ENCODE measurements at places on chromosomes 4 and X.

DNA sequence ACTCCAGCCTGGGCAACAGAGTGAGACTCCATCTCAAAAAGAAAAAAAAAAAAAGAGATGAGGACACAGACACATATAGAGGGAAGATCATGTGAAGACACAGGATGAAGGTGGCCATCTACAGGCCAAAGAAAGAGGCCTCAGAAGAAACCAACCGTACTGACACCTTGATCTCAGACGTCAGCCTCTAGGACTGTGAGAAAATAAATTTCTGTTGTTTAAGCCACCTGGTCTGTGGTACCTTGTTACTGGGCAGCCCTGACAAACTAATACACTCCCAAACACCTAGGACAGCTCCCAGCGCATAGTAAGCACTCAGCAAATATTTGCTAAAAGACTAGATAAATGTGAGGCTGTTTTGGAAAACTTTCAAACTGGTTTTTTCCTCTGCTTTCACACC, 59.2 kb upstream of the SMIM10 start:
- no peak for DNase-seq

- DNase-seq = no peak
Observed at GRCh38 chr4:182929296-182929695, 12.1 kb upstream of the DCTD start.

- DNase-seq = no peak
Observed at GRCh38 chr4:185470501-185471195, 885 bp downstream of the CCDC110 start.

GRCh38 chr4:82802911-82803310, 4.3 kb upstream of the SCD5 start:
- no peak for DNase-seq

- peak; percentile 23 for DNase-seq
Observed at GRCh38 chrX:55908661-55909212, 191.2 kb downstream of the RRAGB start.

DNA sequence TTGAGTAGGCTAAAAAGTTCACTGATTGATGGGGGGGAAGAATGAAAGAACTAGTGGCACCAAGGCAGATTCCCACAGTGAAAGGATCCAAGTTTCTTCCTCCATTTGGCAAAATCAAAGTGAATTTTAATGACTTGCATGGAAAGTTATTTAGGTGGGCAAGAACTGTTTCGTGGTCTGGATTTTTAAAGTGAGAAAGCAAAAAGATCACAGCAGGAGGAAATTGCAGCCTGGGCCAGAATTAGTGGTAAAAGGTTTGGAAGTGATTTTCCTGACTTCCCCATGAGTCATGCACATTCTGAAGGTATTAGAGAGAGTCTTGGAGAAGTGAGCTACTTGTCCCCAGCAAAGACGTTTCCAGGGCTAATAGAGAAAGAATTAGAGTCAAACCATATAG, 207.8 kb downstream of the ANTXR2 start:
- DNase-seq = no peak

DNA sequence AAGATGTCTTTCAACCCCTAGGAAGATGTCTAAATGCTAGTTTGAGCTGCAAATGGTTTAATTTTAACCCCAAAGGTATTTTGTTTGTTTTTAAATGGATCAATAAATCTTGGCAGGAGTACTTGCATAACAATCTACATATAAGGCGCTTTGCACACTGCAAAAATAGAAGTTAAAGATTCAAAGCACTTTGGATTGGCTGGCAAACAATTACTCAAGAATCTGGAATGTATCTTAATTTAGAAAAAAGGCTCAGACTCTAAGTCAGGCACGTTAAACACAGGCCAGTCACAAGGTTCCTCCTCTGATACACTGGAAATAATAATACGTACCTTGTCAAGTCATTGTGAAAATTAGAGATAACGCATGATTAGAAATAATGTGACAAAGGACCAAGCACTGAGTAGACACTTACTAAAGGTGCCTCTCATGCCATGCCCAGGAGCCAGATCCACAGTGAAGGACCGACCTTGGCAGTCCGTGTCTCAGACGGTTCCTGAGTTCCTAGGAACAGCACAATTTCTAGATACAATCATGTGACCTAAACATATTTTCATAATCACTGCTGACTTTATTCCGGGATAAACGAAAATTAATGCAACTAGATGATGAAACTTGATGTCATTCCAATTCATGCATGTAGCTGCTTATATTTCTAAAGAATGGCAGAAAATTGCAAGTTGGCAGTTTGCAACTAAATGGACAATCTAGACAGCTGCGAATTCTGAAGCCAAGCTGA, 49.6 kb downstream of the PROM1 start:
- no peak for DNase-seq

DNA sequence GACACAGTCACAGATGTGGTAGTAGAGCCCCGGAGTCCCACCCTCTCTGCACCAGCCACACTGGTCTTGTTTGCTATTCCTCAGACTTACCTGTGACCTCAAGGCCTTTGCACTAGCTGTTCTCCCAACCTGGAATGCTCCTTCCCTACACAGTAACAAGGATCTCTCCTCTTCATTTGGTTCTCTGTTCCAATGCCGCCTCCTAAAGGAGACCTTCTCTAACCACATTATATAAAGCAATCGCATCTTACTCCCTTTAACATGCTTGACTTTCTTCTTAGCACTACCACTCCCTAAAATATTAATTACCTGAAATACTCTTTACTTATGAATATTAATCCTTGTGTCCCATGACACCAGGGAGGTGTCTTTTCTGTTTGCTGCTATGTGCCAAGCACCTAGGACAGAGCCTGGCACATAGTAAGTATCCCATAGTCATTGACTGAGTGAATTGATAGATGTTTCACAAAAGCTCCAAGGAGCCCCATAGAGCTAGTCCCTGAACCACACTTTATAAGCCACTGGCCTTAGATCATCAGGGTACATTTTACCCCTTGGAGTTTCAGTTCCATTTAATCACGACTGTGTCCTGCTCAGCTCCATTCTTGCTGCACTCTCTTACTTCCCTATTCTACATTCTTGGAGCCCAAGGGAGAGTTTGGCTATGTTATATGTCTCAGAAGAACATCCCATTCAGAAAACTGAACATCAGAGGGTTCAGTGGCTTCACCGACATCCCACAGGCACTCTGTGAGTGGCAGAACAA, 312.7 kb downstream of the RAB28 start:
- no peak for DNase-seq

DNA sequence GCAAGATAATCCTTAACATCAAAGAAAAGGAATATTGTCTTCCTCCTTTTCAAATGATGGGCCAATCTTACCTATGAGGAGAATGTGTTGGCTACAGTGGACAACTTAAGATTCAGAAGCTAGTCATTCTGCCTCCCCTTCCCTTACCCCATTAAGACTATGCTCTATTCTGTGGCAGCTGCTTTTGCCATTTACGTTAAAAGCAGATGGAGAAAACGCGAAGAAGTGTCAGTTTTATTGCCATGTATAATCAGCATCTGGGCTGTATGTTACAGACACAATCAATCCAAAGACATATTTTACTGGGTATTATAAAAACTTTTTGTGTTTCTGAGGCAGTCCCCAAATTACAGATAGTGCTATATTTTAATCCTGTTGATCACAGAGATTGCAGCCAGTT, 196.1 kb upstream of the PACRGL start:
- no peak for DNase-seq

DNA sequence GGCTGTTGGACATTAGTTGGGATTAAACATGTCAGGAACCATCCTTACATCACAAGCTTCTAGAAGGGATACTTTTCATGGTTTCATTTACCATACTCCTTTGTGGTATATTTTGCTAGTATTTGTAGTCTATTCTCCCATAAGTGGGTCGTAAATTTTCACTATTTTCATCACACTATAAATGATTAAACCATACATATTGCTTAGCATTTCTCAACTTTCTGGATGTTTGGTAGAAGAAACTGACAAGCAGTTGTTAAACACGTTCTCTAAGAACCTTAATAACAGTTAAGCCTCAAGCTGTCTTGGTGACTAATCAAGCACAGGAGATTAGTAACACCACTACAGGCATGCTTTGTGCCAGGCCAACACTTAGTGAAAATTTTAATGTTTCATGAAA, 375.5 kb downstream of the NAF1 start:
- DNase-seq = no peak

DNA sequence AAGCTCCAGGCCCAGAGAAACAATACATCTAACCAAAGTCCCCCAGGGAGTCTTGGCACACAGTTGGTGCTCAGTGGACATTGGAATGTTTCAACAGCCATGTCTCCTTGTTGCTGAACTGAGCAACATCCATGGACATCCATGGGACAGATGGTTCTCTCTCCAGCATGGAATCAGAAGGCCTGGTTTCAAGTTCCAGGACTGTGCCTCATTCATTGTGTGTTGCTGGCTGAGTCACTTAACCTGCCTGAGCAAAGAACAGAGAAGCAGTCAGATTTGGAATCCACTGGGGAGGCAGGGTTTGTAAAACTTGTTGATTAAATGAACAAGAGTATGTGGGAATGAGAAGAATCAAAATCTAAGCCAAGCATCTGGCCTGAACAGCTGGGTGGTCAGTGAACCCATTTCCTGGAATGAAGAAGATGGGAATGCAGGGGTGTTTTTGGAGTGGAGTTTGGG, 147.9 kb downstream of the CHIC2 start:
- no peak for DNase-seq

- DNase-seq = no peak
Observed at GRCh38 chrX:23066588-23067281, 67.0 kb downstream of the DDX53 start.

GRCh38 chrX:120840827-120841226, 34.8 kb downstream of the CT47B1 start:
- DNase-seq = no peak

- DNase-seq = no peak
Observed at GRCh38 chr4:119209077-119209476, 3.4 kb upstream of the USP53 start.

DNA sequence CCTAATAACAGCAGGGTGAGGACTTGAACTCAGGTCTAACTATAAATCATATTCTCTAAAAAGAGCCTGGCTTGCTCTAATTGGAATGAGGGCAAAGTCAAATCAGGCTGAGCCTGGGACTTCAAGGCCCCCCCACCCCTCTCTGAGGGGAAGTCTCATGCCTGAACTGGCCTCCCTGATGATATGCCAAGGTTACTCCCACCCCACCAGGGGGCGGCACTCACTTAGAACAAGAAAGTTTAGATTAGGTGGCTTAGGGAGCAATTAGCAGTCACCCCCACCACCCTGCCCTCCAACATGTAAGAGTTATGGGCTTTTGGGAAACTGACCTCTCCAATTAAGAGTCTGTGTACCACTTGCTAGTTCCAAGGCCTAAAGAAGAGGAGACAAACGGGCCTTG, 2.7 kb downstream of the FOXO4 start:
- no peak for DNase-seq

DNA sequence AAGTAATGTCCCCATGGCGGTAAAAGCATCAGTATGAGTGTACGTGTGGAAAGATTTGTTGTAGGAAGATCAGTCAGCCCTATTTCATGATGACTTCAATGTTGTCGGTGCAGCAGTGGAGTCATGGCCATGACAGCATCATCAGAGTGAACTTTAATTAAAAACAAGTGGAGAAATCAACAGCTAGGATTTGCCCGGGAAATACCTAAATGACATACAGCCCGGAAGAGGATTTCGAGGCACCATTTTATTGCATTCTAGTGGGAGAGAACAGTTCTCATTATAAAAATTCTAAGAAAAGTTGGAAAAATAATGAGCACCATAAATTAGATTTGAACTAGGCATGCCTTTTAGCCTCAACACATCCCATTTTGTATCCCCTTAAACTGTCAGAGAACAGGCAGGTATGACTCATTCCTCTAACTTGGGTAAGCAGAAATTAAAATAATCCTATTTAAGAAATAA, 170.1 kb downstream of the SHROOM3 start:
- DNase-seq = no peak

DNA sequence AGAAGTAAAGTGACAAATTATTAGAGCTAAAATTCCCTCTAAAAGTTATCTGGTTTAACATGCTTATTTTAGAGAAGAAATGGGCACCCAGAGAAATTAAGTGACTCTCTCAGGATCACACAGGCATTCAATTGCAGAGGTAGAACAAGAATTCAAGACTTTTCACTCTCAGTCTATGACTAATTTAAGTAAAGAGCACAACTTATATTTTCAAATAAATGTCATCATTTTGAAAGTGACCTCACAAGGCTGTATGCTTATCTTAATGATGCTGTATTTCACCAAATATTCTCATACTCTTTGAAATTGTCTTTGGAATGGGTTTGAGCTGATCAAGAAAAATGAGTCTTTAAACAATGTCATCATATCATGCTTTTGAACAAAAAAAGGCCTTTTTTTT, 15.3 kb downstream of the GPR174 start:
- no peak for DNase-seq

- DNase-seq = no peak
Observed at GRCh38 chr4:185896817-185897488, 85.0 kb upstream of the SORBS2 start.

DNA sequence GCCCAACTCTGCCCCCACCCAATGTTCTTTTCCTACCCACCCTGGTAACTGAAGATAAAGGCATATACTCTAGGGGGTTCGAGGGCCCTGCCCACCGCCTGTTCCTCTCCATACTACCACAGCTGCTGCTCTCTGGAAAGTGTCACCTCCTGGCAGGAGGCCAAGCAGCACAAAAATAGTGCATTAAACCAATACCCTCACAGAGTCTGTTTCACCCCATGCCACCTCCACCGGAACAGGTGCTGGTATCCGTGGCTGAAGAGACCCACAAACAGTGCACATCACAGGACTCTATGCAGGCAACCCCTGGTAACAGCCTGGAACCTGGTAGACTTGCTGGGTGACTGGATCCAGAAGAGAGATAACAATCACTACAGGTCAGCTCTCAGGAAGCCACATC, 85.1 kb upstream of the CTSO start:
- DNase-seq = no peak

DNA sequence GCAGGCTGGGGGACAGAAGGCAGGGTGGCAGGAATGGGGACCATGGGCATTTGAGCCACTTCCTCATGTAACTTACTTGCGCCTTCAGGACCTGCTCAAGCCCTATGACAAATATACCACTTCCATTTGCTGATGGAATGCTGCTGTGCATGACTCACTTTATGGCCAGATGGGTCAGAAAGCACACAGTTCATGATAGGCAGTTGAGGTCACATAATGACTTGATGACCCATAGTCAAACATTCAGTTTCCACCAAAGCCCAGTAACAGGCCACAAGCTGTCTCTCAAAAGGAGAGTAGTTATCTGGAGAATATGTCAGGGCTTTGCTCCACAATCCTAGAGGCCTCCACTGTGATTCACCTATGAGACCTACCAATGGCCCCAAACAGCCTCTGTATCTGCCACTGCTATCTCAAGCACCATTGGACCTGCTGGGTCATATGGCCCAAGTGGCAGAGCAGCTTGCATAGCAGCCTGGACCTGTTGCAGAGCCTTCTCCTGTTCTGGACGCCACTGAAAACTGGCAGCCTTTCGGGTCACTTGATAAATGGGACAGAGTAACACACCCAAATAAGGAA, 5.3 kb upstream of the PAPSS1 start:
- no peak for DNase-seq
